ENCODE measurements at places on chromosomes 5 and 9.
A peak's percentile ranks its signal among the peaks of the same experiment; 100 is the strongest.

- DNase-seq: no peak
Observed at GRCh38 chr5:159227452-159227851, 18.1 kb upstream of the RNF145 start.

DNA sequence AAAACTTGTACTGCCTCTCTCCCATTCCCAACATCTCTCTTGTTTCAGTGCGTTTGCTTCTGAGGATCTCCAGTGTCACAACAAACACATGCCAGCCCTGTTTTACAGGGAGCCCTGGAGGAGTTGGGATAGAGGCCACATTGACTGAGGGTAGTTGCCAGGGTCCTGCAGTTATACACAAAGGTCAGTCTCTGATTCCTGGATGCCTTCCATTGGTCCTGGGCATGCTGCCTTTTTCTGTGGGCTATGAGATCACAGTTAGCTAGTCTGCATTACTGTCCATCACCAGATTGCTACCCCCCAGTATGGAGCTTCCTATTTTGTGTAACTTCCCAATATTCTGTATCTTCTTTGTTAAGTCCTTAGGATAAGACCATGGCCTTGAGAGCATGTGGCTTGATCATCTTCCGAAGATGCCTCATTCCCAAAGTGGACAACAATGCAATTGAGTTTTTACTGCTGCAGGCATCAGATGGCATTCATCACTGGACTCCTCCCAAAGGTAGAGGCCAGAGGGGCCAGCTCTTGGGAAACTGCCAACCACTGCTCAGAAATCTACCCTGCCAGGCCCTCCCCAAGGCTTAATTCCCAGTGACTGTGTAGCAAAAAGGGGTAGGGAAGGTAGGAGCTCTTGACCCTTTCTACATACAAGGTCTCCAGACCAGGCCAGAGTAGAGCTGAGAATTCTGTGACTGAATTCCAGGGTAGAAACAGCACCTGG, 9.5 kb downstream of the NUDT2 start:
- DNase-seq: no peak

GRCh38 chr5:33227247-33227646, 213.5 kb upstream of the TARS1 start:
- DNase-seq: no peak

- no peak for DNase-seq
Observed at GRCh38 chr9:84667571-84668195, 1.8 kb upstream of the NTRK2 start.

GRCh38 chr5:144093400-144093799, 77.1 kb downstream of the YIPF5 start:
- no peak for DNase-seq

DNA sequence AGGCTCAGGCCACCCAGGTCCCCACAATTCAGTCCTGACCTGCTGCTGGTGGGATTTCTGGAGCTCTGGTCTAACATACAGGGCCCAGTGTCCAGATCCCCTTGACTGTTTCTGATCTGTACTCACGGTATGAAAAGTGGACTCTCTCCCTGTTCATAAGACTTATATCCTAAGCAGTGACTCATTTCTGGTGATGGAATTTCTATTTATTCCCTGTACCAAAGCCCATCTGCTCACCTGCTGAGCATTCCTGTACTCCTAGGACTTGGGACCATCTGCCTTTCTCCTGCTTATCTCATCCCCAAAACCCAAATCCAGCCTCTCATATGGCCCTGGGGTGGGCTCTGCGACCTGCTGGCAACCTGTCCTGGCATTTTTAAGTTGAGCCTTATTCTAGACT, 86.6 kb downstream of the APBA1 start:
- DNase-seq: no peak

- DNase-seq: no peak
Observed at GRCh38 chr5:62534461-62535236, 44.0 kb upstream of the LRRC70 start.

GRCh38 chr9:93236541-93237206, 52.7 kb downstream of the WNK2 start:
- no peak for DNase-seq

- DNase-seq: no peak
Observed at GRCh38 chr9:71096421-71097108, 24.9 kb downstream of the TRPM3 start.

DNA sequence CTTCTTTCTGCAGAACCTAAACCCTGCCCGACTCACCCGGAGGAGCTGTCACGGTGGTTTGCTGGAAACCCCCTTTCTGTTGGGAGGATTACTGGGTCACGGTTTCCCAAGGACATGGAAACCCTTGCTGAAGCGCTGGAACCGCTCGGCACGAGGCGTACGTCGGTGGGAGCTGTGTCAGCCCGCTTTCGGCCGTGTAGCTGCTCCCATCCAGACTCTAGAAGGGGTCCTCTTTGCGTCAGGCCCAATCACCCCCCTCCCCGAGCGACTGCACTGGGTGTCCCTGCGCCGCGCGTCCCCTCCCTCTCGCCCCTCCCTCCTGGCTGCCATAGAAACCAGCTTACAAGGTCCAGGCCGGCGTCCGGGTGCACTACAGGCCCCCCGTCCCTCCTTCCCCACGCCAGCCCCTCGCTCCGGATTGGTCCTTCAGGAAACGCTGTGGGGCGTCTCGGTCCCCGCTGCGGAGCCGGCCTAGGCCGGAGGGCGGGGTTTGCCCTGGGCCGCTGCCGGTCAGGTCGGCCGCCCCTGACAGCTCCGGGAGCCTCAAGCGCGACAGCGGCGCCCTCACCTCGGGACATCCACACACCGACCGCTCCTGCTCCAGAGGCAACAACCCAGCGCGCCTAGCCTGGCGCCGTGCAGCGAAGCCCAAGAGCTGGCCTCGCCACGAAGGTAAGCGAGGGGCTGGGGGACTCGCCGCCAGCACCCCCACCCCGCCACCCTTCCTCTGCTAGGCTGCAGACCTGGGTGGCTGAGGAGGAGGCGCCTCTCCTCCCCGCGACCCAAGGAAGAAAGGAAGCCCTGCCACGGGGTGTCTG, at the start of gene NIM1K:
TSS of gene NIM1K (plus strand) at position 486 of the 818 bp plus-strand sequence. CDS start 53,551 bp downstream, outside the sequence.
- DNase-seq: peak; percentile 65

GRCh38 chr5:67032921-67033664, 163.5 kb downstream of the CD180 start:
- no peak for DNase-seq

DNA sequence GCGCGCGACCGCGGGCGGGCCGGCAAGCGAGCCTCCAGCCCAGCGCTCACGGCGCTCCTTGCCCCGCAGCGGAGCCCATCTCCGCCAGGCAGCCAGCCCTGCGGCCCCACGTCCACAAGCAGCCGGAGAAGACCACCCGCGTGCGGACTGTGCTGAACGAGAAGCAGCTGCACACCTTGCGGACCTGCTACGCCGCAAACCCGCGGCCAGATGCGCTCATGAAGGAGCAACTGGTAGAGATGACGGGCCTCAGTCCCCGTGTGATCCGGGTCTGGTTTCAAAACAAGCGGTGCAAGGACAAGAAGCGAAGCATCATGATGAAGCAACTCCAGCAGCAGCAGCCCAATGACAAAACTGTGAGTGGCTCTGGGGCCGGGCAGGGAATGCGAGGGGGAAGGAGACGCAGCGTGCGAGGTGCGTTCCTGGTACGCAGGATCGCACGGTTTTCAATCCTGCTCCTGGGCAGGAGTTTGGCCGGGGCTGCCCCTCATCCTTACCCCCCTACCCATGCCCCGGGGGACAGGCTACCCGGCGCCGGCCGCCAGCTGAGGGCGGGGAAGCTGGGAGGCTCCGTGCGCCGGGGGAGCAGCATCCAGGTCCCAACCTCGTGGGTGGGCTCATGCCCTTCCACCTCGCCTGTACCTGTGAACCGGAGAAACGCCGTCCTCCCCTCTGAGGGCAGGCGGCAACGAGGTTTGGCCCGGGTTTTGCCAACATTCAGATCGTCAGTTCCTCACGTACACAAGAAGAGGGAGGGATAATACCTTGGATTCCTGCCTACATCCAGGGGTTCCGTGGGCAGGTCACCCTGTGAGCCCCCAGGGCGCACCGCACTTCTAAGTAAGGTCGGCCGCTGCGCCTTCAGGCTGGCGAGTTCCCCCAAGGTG, 6.6 kb downstream of the ISL1 start:
- no peak for DNase-seq

- DNase-seq: no peak
Observed at GRCh38 chr5:35830587-35830986, 26.1 kb upstream of the IL7R start.

GRCh38 chr5:83270311-83270710, 193.0 kb downstream of the XRCC4 start:
- no peak for DNase-seq

Data from stimulated activated CD8-positive, alpha-beta memory T cell treated with anti-CD3 and anti-CD28 coated beads, Interleukin-4, amount 100 ng/mL, for 48 hours (primary cell).